ENCODE measurements at places on chromosomes 5 and 9. TPM values are rescaled to one million over a fixed set of nuclear protein-coding genes. Genes with fewer than 3 reads are reported as not detected.

The FOXB2 gene
- not detected for total RNA-seq

The ANKRD31 gene
- 0.20 TPM for total RNA-seq

DNA sequence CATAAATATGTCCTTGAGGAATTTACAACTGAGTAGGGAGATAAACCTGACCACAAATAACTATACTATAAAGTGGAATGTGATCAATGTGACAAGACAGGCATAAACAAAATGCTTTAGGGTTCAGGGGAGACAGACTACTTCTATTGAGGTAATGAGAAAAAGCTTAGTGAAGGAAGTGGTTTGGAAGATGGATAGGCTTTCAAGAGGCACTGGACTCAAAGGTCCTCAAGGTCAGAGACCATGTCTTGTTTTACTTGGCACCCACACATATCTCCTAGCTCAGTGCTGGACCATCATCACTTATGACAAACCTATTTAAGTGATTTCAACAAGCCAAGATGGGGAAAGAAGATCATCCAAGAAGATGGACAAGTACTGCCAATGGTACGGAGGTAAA is 257.8 kb downstream of the BNC2 start:
- no peak for DNase-seq

- DNase-seq = peak; percentile 30
Measured at GRCh38 chr5:37839407-37840052, at the start of gene GDNF. TSS of gene GDNF (minus strand) at chr5:37840041. CDS start at chr5:37834796, 5,245 bp downstream.

DNA sequence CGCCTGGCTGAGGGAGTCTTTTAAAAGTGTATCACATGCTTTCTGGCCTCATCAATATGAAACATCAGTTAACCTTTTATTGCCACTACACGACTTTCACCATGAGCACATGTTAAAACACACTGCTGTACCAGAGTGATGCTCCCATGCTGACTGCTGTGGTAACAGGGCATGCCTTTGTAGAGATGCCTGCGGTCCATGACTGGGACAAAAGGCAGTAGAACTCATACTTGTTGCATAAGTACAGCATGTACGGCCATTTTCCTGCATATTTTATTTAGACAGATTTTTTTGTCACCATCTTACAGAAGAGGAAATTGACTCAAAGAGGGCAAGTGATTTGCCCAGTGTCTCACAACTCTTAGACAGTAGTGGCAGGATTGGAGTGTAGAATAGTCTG is 105.7 kb upstream of the ADAMTSL1 start:
- DNase-seq = no peak

DNA sequence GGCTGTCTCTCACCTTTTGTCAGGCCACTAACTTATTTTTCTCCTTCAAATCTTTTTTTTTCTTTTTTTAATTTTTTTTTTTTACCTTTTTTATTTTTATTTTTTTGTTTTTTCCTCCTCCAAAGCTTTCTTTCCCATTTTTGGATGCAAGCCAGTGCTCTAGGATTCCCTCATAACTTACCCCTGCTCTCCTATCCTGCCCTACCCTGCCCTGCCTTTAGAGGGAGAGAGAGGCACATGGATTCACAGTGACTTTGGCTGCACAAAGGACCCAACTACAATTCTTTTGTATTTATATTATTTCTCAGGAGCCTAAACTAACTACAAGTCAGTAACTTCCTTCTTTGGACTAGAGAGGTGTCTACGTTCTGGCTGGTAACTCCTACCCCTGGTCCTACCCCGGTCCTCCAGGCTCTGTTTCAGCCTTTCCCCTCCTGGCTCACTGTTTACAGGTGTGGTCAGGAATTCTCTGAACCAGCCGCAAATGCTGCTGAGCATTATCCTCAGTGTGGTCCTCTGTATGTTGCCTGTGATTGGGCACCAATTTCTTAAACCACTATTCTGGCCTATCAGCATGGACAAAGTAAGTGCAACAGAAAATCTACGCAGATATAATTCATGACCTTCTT is 8.4 kb upstream of the RUSC2 start:
- peak; percentile 38 for DNase-seq
